SK-MEL-5 (cell line): ENCODE measurements at places on chromosomes 1 and 21. TPM values are rescaled to one million over a fixed set of nuclear protein-coding genes. Genes with fewer than 3 reads are reported as not detected.

Gene KCNC4
- 1.8 and 2.7 TPM in 2 replicates for total RNA-seq

DNA sequence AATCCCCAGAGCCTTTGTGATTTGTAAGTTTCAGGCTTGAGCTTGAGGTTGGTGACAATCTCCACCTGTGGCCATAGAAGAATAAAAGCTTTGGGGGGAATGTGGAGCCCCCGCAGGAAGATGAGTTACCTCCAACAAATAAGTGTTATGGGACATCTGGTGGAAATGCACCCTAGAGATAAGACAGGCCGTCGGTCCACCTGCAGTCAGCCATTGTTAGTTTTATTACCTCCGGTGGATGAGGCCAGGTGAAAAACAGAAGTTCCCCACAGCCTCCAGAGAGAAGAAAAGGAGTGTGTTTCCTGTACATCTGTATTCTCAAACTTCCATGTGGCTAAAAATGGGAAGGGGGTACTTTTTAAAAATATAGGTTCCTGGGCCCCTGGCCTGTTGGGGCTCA is 137.4 kb downstream of the KAZN start:
- DNase-seq = no peak

GRCh38 chr21:19557488-19557887 is 1153.9 kb upstream of the TMPRSS15 start:
- DNase-seq = no peak

DNA sequence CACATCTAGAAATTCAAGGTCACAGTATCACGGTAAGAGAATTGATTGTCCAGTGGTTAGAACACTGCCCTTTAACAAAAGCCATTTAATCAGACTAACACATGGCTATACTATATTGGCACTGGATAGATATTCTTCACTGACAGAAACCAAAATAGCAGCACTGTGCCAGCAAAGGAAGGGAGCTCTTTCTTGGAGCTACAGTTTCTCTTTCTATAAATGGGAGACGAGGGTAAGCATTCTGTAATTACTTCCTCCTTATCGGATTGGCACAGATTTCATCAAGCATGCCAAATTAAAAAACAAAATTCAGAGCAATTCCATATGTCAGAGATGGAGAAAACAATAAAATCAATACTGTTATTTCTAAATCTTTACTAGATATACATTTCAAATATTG is 115.7 kb upstream of the CACYBP start:
- DNase-seq = no peak

- DNase-seq = no peak
These were observed 136.6 kb downstream of the SYF2 start for GRCh38 chr1:25095635-25096200.

DNA sequence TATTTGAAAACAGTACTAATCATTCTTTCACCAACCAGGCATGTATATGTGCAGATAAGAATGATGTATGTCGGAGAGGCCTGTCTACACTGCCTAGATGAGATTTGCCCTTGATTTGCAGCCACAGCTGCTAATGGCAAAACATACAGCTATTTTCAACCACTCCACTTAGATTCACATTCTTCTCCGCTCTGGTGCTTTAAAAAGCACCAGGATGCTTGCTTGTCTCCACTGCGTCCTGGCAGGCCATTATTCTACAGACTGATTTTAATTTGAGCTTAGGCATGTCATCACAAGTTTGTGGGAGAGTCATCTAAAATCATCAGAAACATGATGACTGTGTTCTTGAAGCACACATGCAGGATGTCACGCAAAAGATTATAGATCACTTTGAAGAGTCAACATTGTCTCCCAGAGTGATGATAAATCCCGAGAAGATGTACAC is 119.0 kb upstream of the NRIP1 start:
- no peak for DNase-seq

Gene BTBD19
- total RNA-seq = 0.69 TPM in 1 of 2 replicates, not detected in the other

DNA sequence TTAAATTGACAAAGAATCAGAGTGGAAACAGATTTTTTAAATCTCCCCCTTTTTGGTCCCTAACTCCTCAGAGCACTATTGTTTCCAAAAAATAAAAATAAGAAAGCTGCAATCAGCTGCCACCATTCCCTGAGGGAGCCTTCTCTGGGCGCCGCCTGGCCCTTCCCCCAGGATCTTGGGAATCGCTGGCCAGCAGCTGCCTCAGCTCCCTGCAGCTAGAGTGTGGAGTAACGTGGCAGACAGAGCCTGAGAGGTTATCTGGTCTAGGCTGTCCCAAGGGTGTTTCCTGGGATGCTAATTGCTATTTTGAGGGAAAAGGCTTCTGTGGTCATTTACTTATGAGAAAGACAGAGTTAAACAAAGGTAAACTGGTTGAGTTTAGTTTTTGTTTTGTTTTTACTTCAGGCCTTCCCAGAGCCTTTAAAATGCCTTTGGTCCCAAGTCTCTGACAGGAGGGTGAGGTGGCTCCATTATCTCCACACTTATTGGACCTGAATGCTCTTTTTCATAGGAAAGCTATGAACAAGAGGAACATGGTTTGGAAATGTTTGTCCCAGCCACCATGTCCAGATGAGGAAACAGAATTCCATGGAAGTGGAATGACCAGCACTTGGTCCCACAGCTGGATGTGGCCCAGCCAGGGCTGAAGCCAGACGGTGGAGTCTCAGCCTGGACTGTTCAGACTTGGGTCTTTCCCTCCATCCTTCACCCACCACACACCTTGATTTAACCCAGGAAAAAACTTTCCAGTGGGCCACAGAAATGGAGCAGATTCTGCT is 14.1 kb upstream of the KIAA1614 start:
- no peak for DNase-seq

Gene SLAMF9
- total RNA-seq = 13.6 and 17.9 TPM in 2 replicates

Gene GUCA2B
- total RNA-seq = not detected in 2 replicates

- no peak for DNase-seq
These were observed 8.2 kb downstream of the ADORA1 start for GRCh38 chr1:203135636-203136305.

GRCh38 chr1:115069659-115070308 is 19.5 kb downstream of the TSPAN2 start:
- no peak for DNase-seq

DNA sequence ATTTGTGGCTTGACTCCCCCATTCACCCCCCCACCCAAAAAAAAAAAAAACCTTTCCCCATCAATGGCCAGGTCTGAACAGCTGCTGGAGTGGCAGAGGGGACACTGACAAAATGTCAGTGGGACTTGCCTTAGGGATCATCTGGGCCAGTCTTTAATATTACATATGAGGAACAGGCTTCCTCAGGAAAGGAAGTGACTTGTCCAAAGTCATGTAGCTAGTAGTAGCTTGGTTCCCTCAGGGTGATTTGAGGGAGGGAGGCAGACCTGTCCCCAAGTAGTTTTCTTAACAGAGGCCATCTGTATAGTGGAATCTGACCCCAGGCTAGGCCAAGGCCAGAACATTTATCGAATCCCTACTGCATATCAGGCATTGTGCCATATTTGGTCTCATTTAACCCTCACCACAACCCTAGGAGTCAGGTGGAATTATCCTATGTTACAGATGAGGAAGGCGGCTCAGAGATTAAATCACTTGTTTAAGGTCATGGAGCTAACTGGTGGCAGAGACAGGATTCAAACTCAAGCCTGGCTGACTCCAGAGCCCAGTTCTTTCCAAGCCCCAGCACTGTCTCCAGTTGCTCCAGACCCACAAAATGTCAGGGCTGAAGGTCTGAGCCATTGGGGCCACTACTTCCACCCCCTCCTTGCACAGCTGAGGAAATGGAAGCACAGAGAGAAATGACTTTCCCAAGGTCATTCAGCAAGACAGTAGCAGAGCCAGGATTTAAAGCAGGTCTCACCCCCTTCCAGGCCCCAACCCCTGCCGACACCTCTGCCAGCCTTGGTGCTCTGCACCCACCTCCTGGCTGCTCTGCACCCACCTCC is 10.4 kb downstream of the ZBTB7B start:
- no peak for DNase-seq

DNA sequence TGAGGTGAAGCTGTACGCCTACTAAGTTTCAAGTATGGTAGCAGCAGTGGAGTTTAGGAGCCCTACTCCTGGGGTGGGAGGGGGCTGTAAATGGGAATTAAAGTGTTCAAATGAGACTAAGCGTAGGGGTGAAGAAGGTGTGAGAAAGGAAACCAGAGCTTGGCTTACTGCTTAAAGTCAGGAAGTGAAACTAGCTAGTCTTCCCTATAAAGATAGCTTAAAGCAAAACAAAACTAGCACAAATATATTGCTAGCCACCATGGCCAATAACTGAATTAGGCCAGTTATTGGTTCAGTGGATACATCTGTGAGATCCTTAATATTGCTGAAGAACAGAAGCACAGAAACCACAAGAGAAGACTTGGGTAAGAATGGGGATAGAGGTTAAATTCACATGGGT is 492.2 kb upstream of the PKN2 start:
- no peak for DNase-seq

- DNase-seq = no peak
These were observed 44.3 kb downstream of the KIFAP3 start for GRCh38 chr1:170030212-170030611.

Gene RNU1-4
- total RNA-seq = under 0.01 TPM in 1 of 2 replicates, not detected in the other

DNA sequence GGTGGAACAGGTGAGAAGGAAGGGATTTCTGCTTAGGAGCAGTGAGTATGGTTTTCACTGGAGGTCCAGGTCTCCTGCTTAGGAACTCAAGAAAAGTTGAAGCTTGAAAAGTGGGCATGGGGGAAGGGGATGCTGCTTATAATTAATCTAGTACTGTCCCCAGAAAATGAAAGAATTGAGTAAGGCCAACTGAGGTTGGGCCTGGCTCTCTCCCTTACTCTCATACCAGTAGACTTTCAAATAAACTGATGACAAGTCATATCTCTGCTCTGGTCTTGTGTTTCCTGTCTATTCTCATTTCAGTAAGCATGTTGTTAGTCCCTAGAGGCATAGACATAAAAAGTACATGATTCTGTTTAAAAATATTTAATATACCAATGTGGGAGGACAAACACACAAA is 26.4 kb downstream of the CD48 start:
- DNase-seq = no peak

- no peak for DNase-seq
These were observed 13.6 kb downstream of the INSRR start for GRCh38 chr1:156845055-156845952.

DNA sequence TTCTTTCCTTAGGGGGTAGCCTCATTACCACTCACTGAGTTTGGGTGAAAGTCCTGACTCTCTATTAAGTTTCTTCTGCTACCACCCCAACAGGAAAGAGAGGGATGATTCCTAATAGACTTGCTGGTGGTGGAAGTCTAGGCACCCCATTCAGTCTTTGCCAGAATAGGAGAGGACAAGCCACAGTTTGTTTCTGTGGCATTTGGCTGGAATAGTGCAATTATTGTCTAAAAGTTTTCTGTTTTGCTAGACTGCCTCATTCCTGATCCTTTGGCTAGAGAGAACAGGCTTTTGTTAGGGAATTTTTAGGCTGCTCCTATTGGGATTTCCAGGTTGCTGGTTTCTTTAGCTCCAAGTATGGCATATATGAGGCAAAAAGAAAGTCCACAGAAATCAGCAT is 9.9 kb upstream of the HJV start:
- DNase-seq = peak; percentile 88

- DNase-seq = no peak
These were observed 315.9 kb upstream of the GREM2 start for GRCh38 chr1:240927821-240928220.

DNA sequence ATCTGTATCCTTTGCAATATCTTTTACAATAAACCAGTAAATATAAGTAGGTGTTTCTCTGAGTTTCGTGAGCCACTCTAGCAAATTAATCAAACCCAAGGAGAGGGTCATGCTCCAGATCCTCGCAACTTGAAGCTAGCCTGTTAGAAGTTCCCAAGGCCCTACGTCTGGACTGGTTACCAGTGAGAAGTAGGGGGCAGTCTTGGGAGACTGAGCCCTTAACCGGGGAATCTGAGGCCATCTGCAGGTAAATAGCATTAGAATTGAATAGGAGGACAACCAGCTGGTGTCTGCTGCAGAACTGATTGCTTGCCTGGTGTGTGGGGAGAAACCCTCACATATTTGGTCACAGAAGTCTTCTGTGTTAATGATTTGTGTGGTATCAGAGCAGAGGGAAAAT is 190.5 kb downstream of the RYR2 start:
- no peak for DNase-seq

Gene PUM1
- total RNA-seq = 29.5 and 32.4 TPM in 2 replicates

GRCh38 chr1:168466092-168466713 is 77.6 kb downstream of the XCL2 start:
- DNase-seq = no peak

Gene MSH4
- 0.08 and 0.16 TPM in 2 replicates for total RNA-seq

Gene EFNA1
- 25.3 and 25.7 TPM in 2 replicates for total RNA-seq

GRCh38 chr1:215526147-215526845 is 40.8 kb upstream of the KCTD3 start:
- DNase-seq = peak; percentile 63

DNA sequence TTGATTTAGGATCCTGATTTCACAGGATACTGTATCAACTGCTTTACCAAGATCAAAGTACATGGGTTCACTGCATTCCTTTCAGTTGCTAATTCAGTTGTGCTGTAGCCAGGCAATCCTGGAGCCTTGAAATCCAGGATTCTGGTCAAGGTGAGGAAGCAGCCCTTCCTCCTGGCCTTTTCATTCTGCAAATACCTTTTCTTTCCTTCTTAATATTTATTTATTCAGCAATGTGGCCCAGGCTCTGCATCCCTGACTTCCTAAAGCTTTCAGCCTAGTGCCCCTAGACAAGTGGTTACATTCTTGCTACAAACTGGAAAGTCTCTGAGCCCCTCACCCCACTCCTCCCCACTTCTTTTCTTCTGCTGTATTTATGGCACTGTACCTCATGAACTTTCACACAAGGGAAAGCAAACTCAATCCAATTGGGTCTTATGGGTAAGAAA is 16.2 kb downstream of the LRRC8D start:
- DNase-seq = no peak

Gene RAB42
- total RNA-seq = not detected in 2 replicates

DNA sequence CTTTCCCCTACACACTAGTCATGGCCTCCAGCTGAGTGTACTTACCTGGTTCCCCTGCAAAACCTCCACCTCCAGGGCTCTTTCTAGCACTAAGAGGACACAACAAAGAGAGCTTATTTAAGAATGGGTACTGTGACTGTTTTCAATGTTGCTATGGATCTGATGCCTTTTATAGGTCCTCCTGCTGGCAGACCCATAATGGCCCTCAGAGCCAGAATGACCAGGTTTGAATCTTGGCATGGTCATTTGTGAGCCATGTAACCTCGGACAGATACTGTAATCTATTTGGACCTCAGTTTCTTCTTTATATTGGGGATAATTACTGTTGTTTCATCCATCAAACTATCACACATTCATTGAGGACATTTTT is 137.6 kb upstream of the USP24 start:
- DNase-seq = no peak

DNA sequence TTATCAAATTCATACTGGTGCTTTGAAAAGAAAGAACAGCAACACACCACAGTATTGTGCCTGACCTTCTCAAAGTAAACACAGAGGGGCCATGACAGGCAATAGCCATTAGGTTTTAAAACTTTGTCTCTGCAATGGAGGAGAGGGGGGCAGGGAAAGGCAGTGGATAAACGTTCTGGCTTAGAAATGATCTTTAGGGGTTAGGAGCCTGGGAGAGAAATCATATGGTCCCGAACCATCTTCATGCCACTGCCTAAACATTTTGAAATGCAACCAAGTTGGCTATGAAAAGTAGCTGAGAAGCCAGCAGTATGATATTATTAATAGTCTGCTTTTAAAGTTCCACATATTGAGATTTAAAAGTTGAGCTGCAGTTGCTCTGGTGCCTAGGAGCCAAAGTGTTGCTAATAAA is 39.8 kb downstream of the PLPP3 start:
- no peak for DNase-seq

Gene PAPPA2
- 1.3 and 2.0 TPM in 2 replicates for total RNA-seq

Gene SYNC
- total RNA-seq = 2.7 and 3.0 TPM in 2 replicates
